ENCODE measurements at places on chromosomes 3 and 15.

- DNase-seq: no peak
Observed at GRCh38 chr3:66953934-66954445, 44.1 kb upstream of the KBTBD8 start.

GRCh38 chr15:81175496-81175895 lies 21.2 kb upstream of the IL16 start:
- DNase-seq: no peak

DNA sequence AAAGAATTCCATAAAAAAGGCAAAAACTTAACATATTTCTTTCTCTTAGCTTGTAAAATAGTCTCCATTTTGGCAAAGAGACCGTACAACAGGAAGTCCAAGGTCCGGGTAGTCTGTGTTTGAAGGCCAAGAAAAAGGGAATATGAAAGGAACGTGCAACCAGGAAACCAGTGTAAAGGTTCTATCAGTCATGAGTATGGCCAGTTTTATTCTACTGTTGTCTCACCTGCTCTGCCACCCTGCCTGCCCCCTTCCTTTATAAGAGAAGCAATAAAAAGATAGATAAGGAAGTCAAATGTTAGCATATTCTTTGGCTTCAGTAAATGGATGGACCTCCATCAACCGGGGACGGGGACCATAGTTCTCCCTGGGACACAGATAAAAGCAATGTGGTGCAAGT lies 370.6 kb upstream of the ROBO2 start:
- DNase-seq: no peak

GRCh38 chr3:70982284-70982683 lies 601.2 kb downstream of the FOXP1 start:
- DNase-seq: no peak

DNA sequence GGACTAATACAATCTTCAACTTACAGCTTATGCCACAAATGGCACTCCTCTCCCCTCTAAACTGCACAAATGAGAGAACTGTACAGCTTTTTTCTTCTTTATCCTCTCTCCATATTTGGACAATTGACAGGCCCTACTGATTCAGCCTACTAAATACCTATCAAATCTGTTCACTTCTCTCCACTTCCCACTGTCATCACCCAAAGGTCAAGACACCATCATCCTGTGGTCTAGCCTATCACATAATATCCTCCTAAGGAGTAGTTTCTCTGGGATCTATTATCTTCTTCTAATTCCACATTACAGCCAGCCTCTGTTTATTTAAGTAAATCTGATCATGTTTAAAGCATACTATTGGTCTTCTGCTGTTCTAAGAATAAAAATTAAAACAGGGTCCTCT lies 33.0 kb upstream of the SLC12A8 start:
- DNase-seq: no peak
